ENCODE measurements at places on chromosomes 3 and 15.

DNA sequence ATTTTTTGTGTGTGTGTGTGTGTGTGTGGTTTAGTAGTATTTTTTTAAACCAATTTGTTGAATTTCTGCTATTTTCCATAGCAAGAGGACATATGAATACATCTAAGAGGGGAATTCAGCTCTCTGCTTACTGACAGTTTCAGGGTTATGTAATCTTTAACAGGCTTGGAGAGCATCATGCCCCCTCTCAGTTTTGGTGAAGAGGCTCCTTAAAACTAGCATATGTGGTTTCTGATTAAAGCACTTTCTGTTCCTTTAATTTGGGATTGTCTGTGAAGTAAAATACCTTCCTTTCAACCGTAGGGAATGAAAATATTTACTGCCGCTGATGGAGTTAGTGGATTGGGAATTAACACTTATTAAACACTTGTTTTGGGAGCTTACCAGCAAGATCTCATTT, 19.4 kb upstream of the NFKBIZ start:
- no peak for DNase-seq

DNA sequence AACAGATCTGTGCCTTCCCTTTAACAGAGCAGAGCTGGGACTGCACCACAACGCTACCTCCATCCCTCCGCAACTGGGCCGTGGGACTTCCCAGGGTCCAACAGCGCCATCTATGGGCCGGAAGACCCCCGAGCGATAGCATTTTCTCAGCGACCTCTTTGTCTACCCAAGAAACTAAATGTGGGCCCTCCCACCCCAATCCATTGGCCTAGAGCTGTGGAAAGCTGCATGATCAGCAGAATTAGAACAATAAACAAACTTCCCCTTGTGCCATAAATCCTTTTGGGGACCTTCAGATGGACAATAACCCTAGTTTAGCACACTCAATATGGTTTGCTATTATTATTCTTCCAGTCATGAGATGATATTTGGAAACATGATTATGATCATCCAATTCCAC, 74.8 kb upstream of the NTRK3 start:
- DNase-seq: peak; percentile 39

DNA sequence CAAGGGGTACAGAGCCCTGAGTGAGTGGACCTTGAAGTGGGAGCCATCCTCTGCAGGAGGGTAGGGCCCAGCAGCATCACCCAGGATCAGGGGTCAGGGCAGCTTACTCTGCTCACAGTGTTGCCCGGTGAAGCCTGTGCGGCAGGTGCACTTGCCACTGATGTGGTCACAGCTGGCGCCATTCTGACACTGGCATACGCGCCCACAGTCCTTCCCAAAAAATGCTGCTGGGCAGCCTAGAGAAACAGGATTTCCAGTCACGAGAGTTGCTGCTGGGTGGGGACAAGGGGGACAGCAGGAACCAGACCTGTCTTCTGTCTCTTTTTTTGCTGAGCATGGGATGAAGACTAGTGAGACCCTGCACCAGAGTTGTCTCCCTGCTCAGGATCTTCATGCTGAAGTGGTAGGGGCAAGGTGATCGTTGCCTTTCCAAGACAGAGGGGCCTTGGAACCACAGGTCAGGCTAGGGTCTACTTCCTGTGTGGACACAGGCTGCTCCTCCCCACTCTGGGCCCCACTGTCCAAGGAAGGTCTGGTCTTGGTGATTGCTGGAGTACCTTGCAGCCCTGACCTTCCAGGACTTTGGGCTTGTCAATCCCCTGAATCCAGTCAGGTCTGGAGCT, 46.9 kb downstream of the RAB11A start:
- no peak for DNase-seq

- DNase-seq: no peak
Observed at GRCh38 chr3:140368223-140368811, 309.5 kb upstream of the TRIM42 start.

- no peak for DNase-seq
Observed at GRCh38 chr3:186599785-186600166, 13.1 kb upstream of the AHSG start.

DNA sequence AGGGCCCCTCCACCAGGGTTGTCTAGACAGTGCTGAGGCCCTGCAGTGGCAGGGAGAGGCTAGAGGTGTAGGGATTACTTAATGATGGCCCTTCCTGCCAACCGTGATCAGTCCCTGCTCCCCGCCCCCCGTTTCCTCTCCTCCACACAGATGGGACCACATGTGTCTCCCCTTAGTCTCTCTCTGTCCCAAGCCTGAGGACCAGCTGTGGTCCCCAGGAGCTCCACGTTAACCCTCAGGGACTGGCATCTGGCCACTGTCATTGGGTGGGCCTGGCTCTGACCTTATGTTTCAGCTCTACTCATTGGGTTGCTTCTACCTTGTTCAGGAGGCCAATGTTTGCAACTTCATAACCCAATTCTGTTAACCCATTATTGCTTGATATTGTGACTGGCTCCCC, 6.0 kb upstream of the ALPK3 start:
- no peak for DNase-seq

GRCh38 chr15:63726491-63726890, 107.3 kb downstream of the HERC1 start:
- no peak for DNase-seq

GRCh38 chr3:176714034-176714433, 483.2 kb downstream of the TBL1XR1 start:
- DNase-seq: no peak

DNA sequence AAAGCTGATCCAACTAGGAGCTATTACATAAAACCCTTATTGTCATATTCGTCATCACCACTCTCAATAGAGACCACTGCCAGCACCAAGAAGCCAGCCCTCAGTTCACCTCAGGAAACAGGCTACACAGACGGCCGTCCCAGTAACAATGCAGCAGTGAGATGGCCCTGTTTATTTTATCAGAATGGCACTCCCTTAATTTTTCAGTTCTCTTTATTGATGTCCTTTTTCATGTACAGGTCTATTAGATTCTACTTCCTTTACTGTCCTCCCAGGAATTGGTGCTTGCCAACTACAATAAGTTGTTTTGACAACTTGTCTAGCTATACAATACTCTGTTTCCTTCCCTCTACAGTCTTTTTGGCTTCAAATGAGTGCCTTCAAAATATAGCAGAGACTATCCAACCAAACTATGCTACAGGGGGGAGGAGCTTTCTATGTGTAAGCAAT, 272.5 kb downstream of the ZBTB20 start:
- DNase-seq: no peak

GRCh38 chr15:47813748-47814384, 96.6 kb downstream of the SEMA6D start:
- DNase-seq: no peak

- DNase-seq: no peak
Observed at GRCh38 chr3:52819936-52820335, 10.5 kb downstream of the ITIH4 start.

DNA sequence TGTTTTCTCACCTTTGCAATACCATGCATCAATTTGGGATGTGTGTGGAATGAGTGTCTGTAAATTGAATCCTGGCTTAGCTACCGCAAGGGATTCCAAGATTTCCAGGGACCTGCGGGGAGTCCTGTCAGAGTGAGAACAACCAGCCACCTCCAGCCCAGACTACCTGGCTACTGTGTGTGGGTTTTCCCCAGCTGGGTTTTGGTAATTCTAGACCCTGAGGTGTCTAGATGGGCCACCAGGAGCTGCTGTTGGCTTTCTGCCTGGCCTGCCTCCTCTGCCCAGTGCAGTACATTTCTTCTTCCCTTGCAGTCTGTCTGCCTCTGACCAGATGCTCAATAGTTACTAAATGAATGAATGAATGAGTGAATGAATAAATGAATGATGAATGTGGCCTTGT, 32.5 kb upstream of the CORO2B start:
- DNase-seq: no peak

GRCh38 chr3:120487191-120487650, 36.4 kb upstream of the FSTL1 start:
- no peak for DNase-seq

GRCh38 chr3:114863848-114864247, 283.2 kb downstream of the ZBTB20 start:
- DNase-seq: no peak

- DNase-seq: no peak
Observed at GRCh38 chr15:47338771-47339170, 378.5 kb upstream of the SEMA6D start.

- no peak for DNase-seq
Observed at GRCh38 chr3:132180337-132180791, 136.8 kb upstream of the ACP3 start.

GRCh38 chr3:127224118-127224517, 31.2 kb downstream of the PRR23E start:
- no peak for DNase-seq

DNA sequence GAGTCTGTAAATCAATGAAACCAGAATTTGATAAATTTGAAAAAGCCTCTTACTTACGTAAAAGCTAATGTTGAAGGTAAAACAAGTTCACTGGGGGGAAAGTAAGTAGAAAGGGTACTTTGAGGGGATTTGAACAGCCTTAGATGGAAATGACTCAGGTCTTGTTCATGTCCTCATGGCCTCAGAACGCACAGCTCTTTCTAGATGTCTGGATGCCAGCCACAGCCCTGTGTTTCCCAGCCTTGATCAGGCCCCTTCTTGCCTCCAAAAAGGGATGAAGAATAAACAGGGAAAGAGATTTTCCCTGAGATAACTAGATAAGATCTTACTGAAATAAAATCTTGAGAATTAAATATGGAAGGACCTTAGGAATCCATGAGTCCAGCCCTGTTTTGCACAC, 237.1 kb upstream of the GOLGA6L4 start:
- DNase-seq: no peak

DNA sequence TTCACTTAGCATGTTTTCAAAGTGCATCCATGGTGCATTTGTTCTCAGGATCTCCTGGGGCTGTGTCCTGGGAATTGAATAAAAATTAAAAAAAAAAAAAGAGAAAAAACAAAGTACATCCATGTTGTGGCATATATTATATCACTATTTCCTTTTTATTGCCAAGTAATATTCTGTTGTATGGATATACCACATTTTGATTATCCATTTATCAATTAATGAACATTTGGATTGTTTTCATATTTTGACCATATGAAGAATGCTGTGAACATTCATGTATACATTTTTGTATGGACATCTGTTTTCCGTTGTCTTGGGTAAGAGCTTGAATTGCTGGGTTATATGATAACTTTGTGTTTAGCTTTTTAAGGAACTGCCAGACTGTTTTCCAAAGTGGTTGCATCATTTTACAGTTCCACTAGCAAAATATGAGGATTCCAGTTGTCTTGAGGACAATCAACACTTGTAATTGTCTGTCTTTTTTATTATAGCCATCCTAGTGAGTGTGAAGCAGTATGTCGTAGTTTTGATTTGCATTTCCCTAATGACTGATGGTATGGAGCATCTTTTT, 44.5 kb downstream of the CTDSPL2 start:
- no peak for DNase-seq

DNA sequence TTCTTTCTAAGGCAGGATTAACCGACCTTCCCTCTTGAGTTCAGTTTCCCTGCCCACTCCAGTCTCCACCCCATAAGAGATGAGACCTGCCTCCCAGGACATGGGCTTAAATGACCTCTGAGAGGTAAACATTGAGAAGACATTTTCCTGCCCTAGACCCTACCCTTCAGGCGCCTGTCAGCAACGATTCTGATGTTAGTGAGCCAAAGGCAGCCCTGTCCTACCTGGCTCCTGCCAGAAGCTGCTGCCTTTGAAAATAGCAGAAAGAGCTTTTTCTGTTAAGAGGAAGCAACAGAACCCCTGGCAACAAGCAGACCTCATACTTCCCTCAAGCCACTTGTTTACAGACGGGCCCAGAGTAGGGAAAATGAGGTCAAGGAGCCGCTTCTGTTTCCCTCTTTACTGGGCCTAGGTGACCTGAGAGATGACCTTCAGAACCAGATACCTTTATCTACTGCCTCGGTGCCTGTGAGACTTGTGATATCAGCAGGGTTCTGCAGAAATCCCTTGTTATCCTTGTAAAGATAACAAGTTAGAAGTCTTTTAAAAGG, 52.0 kb downstream of the CD200R1L start:
- no peak for DNase-seq

DNA sequence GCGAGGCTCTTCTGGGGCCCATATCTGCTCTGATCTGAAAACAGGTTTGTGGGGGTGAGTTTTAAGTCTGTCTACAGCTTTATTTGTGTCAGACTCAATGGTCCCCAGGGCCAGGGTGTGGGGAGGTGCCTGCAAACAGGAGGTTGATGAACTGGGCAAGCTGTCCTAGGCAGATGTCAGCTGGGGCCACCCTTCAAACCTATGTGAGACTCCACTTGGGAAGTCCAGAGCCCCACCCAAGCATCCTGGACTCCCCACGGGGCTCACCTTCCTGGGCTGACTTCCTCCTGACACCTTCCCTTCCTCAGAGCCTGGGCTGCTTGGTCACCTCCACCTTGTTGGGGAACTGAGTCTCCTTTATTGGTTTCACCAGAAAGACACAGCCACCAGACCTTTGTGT, 8.6 kb upstream of the LYSMD4 start:
- DNase-seq: no peak

All from activated CD4-positive, alpha-beta memory T cell treated with anti-CD3 and anti-CD28 coated beads, Interleukin-2, amount 10 ng/mL, durations not matched to agents 7 days and 5 days (primary cell).